Stimulated activated CD4-positive, alpha-beta T cell treated with anti-CD3 and anti-CD28 coated beads, Interleukin-1b, Interleukin-23, amount 100 ng/mL, for 48 hours (primary cell): ENCODE measurements at places on chromosomes 7 and 10.

GRCh38 chr7:54330216-54330800 lies 211.9 kb upstream of the VSTM2A start:
- no peak for DNase-seq

DNA sequence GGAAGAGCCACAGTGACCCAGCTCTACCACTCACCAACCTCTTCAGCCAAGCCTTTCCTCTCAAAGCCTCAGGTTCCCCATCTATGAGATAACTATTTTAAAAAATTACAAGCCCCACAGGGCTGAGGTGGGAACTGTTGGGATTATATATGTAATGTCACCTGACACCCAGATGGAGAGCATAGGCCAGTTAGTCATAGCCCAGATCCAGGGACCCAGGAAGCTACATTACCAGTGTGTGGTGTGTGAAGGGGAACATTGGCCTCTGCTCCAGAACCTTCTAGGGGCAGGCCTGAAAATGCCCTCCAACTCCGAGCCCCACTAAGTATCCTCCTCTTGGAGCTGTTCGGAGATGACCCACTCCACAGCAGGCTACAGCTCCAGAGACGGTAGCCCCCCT lies 162.4 kb downstream of the NRF1 start:
- DNase-seq: no peak

DNA sequence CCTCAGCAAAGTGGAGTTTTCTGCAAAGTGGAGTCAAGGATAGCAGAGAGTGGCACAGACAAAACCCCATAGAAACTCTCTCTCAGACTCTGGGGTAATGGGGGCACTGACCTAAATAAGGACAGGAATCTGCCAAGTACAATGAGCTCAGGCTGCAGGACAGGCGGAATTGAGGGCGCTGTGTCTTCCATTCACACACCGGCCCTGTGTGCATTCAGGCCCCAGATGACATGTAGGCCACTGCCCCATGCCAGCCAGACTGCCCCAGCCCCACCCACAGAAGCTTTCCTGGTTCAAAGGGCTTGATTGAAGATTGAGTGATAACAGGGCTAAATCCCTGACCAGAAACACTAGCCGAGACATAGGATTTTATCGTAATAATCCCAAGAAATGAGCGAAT lies 52.7 kb downstream of the EEPD1 start:
- DNase-seq: no peak

DNA sequence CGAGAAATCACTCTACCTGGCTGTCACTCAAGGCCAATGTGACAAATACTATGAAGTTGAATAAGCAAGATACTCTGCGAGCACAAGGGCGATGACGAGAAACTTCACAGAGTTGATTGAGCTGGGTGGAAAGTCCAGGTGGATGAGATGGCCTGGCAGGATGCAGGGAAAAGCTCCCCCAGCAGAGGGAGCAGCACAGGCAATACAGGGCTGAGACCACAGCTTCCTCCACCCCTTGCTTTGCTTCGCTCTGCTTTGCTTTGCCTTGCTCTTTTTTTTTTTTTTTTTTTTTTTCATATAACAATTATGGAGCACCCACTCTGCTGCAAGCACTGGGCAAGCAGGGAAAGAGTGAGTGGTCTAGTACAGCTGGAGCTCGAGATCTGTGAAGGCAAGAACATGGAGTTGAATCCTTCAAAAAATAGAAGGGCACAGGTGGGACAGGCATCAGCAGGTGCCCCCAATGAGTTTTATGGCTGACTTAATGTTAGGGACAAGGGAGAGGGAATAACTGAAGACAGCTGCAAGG lies 88.3 kb downstream of the CABCOCO1 start:
- peak; percentile 77 for DNase-seq

DNA sequence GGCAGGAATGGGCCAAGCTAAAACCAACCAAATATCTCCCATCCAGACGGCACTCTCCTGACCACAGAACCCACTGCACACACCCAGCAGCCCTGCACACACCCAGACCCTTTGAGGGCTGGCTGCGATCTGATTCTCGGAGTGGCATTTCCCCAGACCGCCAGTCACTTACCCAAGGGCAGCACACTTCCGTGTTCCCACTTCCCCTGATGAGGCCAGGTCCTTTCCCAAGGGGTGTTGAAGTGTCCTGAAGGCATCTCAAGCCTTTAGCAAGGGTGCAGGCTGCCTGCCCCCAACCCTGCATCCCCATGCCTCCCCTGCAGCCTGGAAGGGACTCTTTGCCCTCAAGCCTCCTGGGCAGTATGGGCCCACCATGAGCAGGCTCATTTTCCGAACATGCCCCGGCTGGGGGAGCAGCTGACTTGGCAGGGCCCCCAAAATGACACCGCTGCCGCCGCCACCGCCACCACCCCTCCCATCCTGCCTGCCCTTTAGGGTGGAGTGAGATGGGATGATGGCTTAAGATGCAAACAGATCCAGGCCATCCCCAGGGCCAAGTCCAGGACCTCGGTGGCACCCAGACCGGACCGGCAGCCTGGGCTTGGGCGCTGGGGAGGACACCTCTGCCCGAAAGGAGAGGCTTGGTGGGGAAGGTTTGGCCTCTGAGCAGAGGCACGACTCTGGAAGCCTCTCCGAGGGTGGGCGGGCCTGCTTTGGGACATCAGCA lies 159.8 kb downstream of the NRF1 start:
- DNase-seq: no peak

DNA sequence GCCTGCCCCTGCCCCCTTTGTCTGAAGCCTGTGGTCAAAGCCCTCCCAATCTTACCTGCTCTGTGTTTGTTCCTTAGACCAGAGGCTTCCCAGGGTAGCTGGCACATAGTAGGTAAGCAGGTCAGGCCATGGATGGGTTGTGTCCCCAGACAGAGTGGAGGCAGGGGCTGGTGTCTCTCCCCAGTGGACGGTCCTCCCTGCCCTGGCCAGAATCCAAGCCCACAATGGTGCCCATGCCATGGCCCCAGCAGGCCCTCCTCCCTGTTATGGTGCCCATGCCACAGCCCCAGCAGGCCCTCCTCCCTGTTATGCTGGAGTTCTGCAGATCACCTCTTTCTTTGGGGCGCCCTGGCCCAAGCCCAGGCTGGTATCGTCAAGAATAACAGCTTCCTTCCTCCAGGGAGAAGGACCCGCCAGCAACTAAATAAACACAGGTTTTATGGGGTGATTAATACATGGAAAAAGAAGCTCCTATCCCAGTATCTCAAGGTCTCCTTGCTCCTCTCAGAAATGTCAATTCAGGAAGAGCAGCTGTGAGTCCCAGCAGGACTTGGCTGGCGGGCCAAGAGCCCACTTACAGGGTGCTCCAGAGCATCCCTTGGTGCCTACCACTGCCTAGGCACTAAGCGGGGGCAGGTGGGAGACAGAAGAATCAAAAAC lies 82.0 kb downstream of the NEURL1 start:
- DNase-seq: no peak

DNA sequence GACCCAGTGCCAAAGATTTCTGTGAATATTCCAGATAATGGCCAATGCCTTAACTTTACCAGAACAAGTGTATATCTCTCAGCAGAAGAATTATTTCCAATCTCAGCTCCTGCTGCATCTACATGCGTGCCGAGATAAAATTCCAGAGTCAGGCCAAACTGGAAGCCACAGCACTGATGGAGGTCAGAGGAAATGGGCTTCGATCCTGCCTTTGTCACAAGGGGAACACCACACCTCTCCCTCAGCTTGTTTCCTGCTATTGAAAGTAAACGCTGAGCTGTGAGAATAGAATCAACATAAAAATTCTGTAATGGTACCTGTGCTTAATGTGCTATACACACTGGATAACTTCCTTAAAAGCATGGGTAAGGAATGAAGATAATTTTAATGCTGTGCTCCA lies 255.5 kb downstream of the NEBL start:
- no peak for DNase-seq

GRCh38 chr7:913736-914520 lies 37.6 kb downstream of the GET4 start:
- no peak for DNase-seq

DNA sequence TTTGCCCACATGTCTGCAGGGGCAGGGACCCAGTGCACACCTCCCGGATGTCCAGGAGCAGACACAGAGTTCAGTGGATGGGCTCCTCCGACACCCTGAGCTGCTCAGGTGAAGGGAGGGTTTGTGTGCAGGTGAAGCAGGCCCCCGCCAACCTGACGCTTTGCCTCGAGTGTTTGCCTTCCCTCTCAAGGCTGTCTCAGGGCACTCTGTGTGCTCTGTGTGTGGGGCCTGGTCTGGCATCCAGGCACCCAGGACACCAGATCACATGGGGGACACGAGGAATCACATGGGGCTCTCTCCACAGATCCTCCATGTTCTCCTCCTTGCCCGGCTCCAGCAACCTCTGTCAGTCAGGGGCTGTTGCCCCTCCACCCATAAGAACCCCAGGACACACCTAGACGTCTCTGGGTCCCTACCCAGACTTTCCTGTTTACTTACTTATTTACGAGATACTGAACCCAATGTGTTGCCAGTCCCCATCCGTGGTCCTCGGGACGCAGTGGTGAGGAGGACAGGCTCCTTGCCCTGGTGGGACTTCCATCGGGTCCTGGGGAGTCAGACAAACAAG lies 99.5 kb downstream of the HTR5A start:
- DNase-seq: no peak

- DNase-seq: peak; percentile 45
These were observed 77.8 kb upstream of the IKZF1 start for GRCh38 chr7:50226669-50227068.

DNA sequence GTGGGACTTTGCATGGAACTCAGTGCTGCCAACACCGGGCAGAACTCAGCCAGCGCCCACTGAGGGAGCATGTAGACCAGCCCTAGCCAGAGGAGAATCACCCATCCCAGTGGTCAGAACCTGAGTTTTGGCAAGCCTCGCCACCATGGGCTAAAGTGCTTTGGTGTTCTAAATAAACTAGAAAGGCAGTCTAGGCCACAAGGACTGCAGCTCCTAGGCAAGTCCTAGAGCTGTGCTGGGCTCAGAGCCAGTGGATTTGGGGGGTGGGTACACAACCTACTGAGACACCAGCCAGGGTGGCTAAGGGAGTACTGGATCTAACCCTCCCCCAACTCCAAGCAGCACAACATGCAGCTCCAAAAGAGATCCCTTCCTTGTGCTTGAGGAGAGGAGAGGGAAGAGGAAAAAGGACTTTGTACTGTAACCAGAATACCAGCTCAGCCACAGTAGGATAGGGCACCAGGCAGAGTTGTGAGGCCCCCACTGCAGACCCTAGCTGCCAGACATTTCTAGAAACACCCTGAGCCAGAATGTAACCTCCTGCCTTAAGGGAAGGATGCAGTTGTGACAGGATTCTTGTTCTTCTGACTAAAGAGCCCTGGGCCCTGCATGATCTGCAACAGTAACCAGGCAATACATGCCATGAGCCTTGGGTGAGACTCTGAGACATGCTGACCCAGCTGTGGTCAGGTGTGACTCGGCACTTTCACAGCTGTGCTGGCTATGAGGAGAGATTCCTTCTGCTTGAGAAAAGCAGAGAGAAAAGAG lies 24.4 kb downstream of the GSDME start:
- no peak for DNase-seq

DNA sequence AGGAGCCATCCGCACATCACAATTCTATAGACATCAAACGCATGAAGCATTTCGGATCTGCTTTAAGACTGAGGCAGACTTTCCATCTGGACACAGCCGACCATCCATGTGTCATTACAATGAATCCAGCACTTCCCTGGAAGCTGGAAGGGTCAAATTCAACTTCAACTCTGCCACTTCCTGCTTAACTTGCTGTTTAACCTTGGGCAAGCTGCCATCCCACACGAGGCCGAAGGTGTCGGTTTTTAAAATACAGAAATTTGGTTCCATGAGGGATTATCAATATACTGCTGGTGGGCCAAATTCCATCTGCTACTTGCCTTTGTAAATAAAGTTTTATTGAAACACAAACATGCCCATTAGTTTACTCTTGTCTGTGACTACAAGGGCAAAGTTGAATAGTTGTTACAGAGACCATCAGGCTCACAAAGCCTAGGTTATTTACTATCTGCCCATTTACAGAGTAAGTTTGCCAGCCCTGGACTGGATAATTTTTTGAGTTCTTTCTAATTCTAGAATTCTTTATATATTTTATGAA lies 134.6 kb downstream of the FAM204A start:
- no peak for DNase-seq

DNA sequence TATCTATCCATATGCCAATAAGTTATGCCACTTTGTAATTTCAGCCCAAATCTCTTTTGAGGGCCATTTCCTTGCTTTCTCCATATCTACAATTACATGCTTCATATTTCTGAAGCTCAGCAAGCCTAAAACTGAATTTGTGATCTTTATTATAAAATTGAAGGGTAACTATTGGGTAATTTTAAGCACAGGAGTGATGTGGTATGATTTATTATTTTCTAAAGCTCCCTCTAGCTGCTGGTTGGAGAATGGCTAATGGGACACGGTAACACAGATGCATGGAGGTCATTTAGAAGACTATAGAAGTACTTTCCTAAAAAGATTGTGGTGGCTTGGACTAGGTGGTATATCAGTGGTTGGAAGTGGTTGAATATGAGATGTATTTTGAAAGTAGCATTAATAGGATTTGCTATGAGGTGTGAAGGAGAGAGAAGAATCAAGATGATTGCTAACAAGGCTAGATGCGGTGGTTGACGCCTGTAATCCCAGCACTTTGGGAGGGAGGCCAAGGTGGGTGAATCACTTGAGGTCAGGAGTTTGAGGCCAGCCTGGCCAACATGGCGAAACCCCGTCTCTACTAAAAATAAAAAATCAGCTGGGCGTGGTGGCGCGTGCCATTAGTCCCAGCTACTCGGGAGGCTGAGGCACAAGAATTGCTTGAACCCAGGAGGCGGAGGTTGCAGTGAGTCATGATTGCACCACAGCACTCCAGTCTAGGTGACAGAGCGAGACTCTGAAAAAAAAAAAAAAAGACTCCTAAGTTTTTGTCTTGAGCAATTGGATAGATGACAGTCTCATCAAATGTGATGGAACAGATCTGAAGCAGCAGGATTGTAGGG lies 13.9 kb downstream of the KLHDC10 start:
- DNase-seq: no peak

- DNase-seq: no peak
These were observed 345.0 kb downstream of the SEMA3D start for GRCh38 chr7:84841809-84842208.

- DNase-seq: no peak
These were observed 169.6 kb downstream of the ELFN1 start for GRCh38 chr7:1839701-1840100.

DNA sequence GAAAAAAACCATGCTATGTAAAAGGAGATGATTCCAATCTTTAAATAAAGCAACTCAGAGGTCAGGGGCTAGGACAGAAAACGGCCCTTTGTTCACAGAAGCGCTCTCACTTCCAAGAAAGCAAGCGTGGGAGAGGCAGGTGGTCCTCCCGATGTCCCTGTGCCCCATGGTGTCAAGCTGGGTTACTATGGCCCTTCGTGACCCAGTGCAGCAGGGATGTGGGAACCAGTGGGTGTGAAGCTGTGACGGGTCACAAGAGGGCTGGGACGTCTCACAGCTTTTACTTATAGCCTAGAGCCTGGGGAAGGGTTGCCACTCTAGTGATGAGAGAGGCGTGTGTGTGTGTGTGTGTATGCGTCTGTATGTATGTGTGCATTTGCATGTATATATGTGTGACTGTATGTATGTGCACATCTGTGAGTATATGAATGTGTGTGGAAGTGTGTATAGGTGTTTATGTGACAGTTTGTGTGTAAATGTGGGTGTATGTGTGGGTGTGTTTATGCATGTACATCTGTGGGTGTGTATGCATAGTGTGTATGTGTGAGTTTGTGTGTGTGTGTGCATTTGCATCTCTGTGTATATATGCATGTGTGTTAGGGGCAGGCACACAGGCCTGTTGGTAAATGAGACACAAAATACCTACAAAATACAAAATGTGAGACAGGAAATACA lies 25.2 kb downstream of the HTRA1 start:
- no peak for DNase-seq

- DNase-seq: no peak
These were observed 2.5 kb downstream of the PDLIM1 start for GRCh38 chr10:95288303-95288702.

- DNase-seq: peak; percentile 3
These were observed at the start of gene COL26A1 for GRCh38 chr7:101362334-101363195. COL26A1 (plus strand) TSS chr7:101362875; CDS start chr7:101363033, 158 bp downstream.
